NCI-H510A (cell line): ENCODE measurements at places on chromosomes 13 and 19.

DNA sequence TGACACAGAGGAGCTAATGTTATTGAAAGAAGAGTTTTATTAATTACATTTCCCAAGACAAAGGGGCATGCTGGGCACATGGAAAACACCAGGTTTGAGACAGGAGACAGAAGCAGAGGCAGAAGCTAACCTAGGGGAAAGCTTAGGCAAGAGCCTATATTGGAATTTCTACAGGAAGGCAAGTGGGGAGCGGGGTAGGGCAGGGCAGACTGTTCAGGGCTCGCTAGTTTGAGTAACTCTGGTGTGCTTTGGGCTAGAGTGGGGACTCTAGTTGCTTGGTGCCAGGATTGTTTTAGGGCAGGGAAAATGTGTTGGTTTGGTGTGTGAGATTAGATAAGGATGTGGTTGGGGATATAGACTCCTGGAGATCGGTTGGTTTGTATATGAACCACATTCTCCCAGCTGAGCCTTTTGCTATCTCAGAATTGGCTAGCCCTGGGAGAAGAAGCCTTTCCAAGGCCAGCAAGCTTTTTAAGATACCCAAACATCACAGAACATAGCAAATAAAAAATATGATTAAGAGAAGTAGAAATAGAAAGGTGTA, 8.4 kb upstream of the UFM1 start:
- DNase-seq = no peak

DNA sequence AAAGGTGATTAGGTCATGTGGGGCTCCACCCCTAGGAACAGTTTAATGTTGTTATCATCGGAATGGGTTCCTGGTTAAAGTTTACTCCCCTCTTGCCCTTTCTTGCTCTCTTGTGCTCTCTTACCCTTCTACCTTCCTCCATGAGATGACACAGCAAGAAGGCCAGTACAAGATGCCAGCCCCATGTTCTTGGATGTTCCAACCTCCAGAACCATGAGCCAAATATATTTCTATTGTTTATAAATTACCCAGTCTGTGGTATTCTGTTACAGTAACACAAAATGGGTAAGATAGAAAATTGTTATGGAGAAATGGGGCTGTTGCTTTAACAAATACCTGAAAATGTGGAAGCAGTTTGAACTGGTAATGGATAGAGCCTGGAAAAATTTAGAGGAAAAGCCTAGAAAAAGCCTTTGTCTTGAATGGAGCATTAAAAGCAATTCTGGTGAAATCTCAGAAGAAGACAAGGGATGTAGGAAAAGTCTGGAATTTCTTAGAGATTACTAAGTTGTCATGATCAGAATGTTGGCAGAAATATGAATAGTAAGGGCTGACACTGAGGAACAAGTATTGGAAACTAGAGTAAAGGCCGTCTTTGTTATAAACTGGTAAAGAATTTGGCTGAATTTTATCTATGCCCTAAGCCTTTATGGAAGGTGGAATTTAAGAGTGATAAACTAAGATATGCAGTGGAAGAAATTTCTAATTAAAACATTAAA, 53.5 kb upstream of the TSC22D1 start:
- DNase-seq = no peak

DNA sequence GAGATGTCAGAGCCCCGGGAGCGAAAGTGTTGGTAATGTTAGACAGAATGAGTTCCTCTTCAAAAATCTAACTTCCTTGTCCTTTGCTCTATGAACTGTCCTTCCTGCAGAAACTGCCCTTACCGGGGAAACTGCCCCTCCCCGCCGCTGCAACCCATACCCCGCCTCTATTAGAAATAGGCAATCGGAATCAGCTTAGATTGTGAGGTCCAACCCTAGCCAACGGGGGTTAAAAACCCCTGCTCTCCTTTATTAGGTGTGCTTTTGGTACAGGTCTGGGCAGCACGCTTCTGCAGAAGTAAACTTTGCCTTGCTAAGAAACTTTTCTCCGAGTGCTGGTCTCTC, 11.5 kb upstream of the CAPNS1 start:
- no peak for DNase-seq

DNA sequence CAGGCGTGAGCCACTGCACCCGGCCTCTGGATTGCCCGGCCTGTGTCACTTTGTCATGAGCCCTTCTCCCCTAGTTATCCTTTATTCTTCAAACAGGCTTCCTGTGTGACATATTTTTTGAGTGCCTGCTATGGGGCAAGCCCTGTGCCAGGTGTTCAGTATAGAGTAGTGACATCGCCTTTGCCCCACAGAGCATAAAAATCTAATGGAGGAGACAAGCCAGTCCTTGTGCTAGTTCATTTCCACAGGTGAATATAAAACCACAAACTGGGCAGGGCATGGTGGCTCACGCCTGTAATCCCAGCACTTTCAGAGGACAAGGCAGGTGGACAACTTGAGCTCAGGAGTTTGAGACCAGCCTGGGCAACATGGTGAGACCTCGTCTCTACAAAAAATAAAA, 43.2 kb downstream of the BBC3 start:
- no peak for DNase-seq

GRCh38 chr19:48274173-48274572, 4.3 kb downstream of the ZNF114 start:
- DNase-seq = no peak

DNA sequence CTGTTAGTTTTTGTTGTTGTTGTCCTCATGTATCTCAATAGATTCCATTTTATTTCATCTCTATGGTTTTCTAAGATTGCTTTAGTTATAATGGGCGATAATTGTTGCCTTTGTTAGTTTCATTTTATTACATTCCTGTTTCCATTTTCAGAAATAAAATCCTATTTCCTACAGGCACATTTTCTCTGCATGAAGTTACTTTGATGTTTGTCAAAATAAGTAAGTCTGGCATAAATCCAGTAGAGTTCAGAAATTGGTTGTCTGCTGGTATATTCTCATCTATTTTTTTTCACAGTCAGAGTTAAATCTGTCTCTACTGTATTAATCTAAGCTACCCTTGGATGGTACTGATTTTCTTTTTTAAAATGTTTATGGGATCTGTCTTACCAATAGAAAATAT, 204.1 kb downstream of the MYO16 start:
- DNase-seq = no peak
